Bronchial smooth muscle cell (primary cell): ENCODE measurements at places on chromosomes 4 and X. TPM values are rescaled to one million over a fixed set of nuclear protein-coding genes. Genes with fewer than 3 reads are reported as not detected.

Gene RHOXF2B
- not detected in 2 replicates for total RNA-seq

Gene BEND4
- not detected in 2 replicates for total RNA-seq

Gene KLHL4
- total RNA-seq = under 0.01 TPM in 2 replicates

Gene JADE3
- total RNA-seq = 2.8 and 3.9 TPM in 2 replicates

Gene TENM3
- total RNA-seq = 1.7 and 6.0 TPM in 2 replicates

Gene CC2D2A
- 30.9 and 40.4 TPM in 2 replicates for total RNA-seq

Gene SH2D1A
- not detected in 2 replicates for total RNA-seq

Gene BST1
- 8.7 and 12.1 TPM in 2 replicates for total RNA-seq

Gene SUV39H1
- 0.86 and 1.7 TPM in 2 replicates for total RNA-seq

Gene USP17L5
- not detected in 2 replicates for total RNA-seq

Gene PRICKLE3
- total RNA-seq = 4.5 and 4.9 TPM in 2 replicates

Gene MAGEA4
- not detected in 2 replicates for total RNA-seq

Gene NONO
- total RNA-seq = 383 and 436 TPM in 2 replicates

Gene HPGDS
- total RNA-seq = not detected in 2 replicates

Gene SLC6A14
- total RNA-seq = 0.17 TPM in 1 of 2 replicates, not detected in the other

Gene CTAG2
- total RNA-seq = not detected in 2 replicates

Gene SPIN4
- total RNA-seq = 1.4 and 2.1 TPM in 2 replicates

Gene TLR2
- 0.17 and 0.32 TPM in 2 replicates for total RNA-seq

Gene RHOH
- under 0.01 TPM in 1 of 2 replicates, not detected in the other for total RNA-seq
